Stimulated activated CD4-positive, alpha-beta T cell treated with anti-CD3 and anti-CD28 coated beads, Interleukin-12 subunit alpha, Interleukin-12 subunit beta, amount 100 ng/mL, for 24 hours (primary cell): ENCODE measurements at places on chromosomes 4 and X.

GRCh38 chr4:16890651-16891050, 7.8 kb downstream of the LDB2 start:
- DNase-seq, result no peak

- DNase-seq, result no peak
Measured at GRCh38 chrX:130174045-130174704, 2.4 kb downstream of the RAB33A start.

DNA sequence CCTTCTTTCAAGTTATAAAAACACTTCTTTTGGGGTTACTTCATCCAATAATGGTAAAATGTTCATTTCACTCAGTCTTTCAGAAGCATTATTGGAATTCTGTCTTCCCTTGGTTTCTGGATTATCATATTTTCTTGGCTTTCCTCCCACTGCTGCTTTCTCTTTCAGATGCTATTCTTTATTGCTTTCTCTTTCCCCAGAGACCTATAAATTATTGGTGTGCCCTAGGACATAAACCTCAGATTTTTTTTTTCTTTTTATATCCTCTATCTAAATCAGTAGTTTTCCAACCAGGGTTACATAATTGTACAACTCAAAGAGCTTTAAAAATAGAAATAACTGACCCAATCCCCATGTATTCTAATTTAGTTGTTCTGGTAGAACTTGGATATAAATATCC, 1005.5 kb downstream of the ARAP2 start:
- DNase-seq, result no peak

- no peak for DNase-seq
Measured at GRCh38 chrX:79645749-79646148, 278.6 kb upstream of the ITM2A start.

- DNase-seq, result no peak
Measured at GRCh38 chrX:95733426-95733825, 951.2 kb upstream of the DIAPH2 start.

DNA sequence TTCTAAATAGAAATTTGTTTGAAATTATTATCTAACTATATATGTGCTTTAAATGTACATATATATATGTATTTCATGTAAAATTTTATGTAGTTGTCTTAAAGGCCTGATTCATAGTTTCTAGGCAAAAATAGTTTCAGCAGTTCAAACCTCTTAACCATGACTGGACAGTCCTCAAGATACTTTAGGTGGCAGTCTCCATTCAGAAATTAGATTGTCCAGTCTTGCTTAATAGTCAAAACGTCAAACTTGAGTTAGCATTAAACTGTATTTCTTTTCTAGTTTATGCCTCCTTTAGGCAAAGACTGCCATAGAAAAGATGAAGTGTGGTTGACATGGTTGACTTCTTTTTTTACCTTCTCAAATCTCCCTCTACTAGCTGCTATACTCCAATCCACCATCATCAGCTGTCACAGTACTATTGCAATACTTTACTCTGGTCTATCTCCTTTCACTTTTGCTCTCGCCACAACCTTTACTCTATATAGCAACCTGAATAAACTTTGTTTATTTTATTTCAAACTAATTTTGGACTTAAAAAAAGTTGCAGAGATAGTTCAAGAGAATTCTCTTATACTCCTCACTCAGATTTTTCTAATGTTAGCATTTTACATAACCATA, 395.6 kb upstream of the DIPK2B start:
- DNase-seq, result no peak

DNA sequence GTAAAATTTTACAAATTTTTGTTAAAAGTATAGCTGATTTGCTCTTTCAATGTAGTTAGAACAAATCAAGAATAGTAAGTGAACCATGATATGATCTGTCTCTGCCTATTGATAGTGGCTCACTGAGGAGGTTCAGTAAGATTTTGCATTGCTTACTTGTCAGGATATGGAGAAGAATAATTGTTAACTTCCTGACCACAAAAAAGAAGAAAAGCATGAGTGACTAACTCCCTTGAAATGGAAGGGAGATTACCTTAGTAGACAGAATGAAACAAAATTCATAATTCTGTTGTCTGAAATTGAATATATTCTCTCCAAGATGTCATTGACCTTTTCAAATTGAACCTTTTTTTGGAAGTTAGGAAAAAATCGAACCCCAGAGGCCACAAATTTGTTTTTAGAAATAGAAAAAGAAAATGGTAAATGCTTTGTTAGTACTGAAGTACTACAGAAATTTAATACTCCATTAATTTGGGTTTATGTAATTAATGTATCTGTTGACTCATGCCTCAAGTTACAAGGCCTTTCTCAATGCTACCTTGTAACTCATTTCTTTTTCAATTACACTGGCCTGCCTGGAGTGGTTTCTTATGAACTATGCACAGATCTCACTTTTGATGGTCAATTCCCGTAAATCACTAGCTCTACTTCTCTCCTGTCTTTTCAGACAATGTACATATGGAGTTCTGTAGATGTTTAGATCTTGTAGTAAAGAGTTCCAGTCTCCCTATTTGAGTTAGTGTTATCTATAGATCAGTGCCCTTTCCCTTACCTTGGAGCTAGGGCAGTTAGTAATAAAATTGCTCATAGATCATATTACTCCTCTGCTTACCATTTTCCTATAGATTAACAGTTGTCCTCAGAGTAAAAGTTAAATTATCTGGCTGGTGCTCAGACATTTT, 139.3 kb downstream of the TLL1 start:
- no peak for DNase-seq

DNA sequence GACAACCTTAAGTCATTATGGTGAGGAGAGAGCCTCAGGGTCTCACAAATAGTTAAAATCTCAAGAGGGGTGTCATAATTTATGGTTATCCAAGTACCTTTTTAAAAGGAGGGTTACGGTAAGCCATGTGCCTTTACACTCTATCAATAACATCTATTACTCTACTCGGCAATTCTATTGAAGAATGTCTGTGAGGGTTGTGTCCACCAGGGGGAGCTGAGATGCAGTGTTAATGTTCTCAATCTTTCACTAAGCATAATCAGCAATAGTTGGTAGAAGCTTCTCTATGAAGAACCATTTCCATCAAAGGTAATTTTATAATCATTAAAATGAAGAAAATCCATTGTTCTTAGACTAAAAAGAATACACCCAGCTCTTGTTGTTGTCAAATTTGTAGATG, 457.4 kb downstream of the CENPC start:
- DNase-seq, result no peak
